ENCODE measurements at places on chromosomes 13 and 19. TPM values are rescaled to one million over a fixed set of nuclear protein-coding genes. Genes with fewer than 3 reads are reported as not detected.

- no peak for DNase-seq
Measured at GRCh38 chr13:22092791-22093560, 422.1 kb downstream of the FGF9 start.

DNA sequence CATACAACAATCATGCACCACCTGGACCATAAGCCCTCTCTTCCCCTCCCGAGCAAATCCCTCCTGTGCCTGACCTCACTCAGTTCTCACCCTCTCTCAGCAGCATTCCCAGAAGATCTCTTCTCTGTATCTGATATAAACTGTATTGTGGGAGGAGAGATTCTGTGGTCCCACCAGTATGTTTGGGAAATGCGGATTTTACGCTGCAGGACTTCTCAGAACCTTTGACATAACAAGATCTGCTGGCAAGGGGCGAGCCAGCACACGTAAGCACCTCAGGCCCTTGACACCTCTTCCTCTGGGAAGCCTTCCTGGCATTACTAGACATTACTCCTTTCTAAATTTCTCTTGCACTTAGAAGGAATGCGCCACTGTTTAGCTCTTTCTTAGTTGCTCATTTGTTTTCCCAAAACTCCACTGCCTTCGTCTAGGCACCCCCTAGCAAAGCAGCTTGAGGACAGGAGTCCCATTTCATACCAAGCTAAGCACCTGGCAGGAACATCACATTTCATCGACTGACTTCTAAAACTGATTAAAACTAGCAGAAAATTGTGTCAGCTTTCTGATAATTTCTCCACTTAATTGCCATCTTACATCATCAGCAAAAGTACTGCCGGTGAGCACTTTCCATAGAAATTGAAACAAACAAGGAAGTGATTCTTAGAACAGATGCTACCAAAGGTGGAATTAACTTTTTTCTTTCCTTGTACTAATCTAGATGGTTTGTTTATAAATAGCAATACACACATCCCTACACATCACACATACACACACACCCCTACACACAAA, 63.2 kb downstream of the CCDC70 start:
- DNase-seq = no peak

- DNase-seq = no peak
Measured at GRCh38 chr19:49475995-49476880, 2.2 kb downstream of the FLT3LG start.

IFI30 gene
- 10.9 TPM for polyA plus RNA-seq

CBARP gene
- 1.5 TPM for polyA plus RNA-seq

DNA sequence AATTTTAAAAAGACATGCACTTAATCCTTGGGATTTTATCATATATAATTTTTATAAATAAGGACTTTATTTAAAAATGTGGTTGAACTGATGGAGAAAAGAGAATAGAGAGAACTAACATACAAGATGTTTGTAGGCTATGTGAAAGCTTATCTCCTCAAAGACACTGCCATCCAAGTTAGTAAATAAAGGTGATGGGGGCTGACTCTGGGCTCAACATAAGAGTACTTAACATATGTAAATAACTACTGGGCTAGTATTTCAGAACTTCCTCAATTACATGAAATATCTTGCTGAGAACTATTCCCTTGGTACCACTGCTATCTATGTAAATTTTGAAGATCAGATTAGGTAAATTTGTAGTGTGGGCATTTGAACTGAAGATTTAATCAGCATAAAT, 1017.3 kb upstream of the PCDH20 start:
- DNase-seq = no peak

- no peak for DNase-seq
Measured at GRCh38 chr13:78876915-78877549, 218.1 kb upstream of the OBI1 start.

DNA sequence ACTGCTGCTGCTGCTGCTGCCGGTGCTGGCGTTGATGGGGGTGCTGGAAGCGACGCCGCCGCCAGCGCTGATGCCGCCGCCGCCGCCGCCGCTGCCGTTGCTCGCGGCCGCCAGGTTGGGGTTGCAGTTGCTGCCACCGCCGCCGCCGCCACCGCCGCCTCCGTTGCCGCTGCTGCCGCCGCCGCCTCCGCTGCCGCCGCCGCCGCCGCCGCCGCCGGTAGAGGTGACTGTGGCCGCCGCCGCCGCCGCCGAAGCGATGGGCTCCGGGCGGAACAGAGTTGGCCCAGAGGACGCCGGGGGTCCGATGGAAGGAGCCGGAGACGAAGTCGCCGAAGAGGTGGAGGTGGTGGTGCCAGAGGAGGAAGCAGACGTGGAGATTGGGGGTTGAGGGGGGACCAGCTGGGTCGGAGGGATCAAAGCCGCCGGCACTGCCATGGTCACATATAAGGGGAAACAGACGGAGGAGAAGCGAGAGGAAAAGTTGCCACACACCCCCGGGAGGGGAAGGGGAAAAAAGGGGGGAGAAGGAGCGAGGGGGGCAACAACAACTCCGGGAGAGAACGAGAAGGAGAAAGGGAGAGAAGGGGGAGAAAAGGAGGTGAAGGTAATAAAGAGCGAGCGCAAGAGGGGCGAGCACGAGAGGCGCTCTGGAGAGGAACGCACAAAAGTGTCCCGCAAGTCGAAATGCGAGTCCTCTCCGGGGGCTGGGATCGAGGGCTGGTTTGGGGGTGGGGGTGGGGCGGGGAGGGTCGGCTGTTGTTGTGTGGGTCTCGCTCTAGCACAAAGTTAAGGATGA, 471 bp downstream of the DACH1 start:
- peak; percentile 42 for DNase-seq

GRCh38 chr13:24203811-24204210, 43.3 kb downstream of the SPATA13 start:
- no peak for DNase-seq

DNA sequence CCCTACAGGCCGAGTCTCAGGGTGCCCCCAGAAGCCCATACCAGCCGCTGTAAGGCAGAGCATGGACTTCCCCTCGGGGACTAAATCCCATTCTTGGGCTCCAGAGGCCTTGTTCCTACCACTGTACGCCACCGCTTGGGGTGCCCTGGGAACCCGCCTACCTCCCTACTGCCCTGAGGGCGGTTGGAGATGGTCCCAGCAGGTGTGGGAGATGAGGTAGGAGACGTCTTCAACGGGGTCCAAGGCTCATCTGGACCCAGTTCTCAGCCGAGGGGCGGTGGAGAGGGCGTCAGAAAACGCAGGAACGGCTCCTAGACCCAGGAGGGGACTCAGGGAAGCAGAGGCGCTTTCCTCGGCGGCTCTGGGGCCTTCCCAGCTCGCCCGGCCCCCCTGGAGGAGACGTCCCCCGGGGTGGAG, 833 bp upstream of the ZIK1 start:
- no peak for DNase-seq

ZNF180 gene
- 11.0 TPM for polyA plus RNA-seq

TMEM238 gene
- polyA plus RNA-seq = 0.23 TPM

- no peak for DNase-seq
Measured at GRCh38 chr19:50796128-50796633, 6.0 kb downstream of the ACP4 start.

RGS9BP gene
- polyA plus RNA-seq = 0.09 TPM

DNA sequence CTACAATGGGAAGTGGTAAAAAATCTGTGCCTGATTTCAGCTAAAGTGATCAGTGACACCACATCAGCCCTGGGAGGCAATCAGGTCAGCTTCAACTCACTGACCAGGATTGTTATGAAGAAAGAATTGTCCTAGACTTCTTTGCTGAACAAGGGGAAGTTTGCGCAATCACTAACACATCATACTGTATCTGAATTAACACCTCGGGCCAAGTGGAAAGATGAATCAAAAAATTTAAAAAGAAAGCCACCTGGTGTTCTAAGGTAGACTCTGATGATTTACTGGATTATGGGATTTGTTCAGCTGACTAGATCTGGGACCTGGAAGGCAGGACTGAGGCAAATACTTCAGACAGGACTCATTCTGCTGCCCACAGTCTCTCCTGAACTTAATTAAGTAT, 161.8 kb downstream of the DIAPH3 start:
- no peak for DNase-seq

DNA sequence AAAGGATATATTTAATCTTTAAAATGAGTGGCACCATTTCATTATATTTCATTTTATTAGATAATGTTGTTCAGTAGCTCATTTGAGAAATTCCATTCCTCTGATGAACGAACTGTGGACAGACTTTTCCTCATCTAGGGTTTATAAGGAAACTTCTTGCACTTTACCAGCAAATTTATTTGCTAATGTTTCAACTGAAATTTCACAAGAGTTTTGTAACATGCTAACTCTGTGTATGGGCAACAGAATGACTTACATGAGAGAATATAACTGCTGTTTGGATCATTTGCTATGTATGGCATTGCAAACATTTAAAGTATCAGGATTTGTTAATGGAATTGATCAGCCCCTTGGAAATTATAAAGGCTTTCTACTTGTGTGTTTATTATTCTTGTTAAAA, 3.7 kb upstream of the IRS2 start:
- DNase-seq = no peak

GRCh38 chr13:24119626-24120508, 40.7 kb upstream of the SPATA13 start:
- DNase-seq = peak; percentile 37

All from right lung (tissue), 10 donors.